WTC11 (cell line): ENCODE measurements at places on chromosomes 7 and 10. TPM values are rescaled to one million over a fixed set of nuclear protein-coding genes. Genes with fewer than 3 reads are reported as not detected.

The MYPN gene
- 0.05 TPM in 1 of 3 replicates, not detected in the others for total RNA-seq

DNA sequence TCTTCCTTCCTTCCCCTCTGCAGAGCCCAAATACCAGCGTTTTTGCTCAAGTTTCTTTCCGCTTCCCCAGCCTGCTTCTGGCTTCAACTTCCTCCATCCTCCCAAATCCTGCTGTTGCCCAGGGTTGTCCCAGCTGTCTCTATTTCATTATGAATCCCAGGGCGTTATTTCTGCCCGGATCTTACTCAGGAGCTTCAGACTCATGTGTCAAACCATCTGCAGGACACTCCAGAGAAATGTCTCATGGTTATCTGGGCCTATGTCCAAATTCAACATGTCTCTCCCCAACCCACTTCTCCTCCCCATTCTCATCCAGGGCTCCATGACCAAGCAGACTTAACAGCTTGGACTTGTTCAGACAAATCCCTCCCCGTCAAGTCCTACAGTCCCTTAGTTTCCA is 15.6 kb downstream of the ARHGAP22 start:
- no peak for DNase-seq

GRCh38 chr10:90988802-90989201 is 67.9 kb upstream of the ANKRD1 start:
- DNase-seq: no peak

DNA sequence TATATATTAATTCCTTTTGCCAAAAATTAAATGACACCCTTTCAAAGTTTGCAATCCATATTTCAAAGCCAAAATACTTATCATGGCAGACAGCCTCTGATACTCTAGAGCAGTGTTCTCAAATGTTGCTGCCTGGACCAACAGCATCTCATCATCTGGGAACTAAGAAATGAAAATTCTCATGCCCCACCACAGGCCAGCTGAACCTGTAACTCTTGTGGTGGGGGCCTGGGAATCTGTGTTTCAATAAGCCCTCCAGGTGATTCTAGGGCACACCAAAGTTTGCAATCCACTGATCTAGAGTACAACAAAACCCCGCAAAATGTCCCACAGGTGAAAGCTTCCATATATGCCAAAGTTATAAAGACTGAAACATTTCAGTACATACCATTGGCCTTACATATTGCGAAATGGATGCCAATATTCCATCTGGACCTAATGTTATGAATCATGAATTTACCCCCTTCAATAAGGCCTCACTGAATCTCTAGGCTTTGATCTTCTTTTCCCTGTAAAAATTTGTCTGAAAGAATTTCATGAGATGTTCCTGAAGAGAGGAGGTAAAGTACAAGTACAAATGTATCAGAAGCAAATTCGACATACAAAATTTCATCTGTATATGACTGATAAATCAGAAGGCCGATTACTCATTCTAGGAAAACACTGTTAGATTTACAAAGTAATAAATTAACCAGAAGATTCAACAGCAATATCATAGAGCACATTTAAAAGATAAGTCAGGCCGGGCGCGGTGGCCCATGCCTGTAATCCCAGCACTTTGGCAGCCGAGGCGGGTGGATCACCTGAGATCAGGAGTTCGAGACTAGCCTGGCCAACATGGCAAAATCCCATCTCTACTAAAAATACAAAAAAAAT is 25.3 kb upstream of the EPC1 start:
- DNase-seq: no peak

- DNase-seq: no peak
Observed at GRCh38 chr7:152074673-152075072, 49.2 kb downstream of the GALNT11 start.
